ENCODE measurements at places on chromosomes 3 and 15.

DNA sequence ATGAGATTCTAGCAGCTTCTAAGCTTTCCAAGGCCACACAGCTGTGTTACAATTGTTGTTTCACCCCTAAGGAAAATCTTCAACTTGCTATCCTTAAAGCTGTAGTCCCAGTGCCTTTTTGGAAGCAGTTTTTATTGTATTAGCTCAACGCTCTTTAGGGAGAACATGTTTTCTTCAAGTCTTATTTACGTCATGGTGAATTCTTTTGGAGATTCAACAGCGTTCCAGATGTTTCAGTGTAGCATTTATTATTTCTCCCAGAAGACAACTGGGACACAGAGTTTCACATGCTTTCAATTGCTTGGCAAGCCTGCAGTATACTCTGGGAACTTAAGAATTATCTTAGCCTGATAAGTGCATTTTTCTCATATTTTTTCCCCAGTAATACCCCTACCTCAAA, 888.3 kb downstream of the PLOD2 start:
- no peak for DNase-seq

GRCh38 chr3:69683082-69683806, 56.0 kb upstream of the MITF start:
- no peak for DNase-seq

- DNase-seq = no peak
These were observed 7.6 kb downstream of the XCR1 start for GRCh38 chr3:46019707-46020106.

DNA sequence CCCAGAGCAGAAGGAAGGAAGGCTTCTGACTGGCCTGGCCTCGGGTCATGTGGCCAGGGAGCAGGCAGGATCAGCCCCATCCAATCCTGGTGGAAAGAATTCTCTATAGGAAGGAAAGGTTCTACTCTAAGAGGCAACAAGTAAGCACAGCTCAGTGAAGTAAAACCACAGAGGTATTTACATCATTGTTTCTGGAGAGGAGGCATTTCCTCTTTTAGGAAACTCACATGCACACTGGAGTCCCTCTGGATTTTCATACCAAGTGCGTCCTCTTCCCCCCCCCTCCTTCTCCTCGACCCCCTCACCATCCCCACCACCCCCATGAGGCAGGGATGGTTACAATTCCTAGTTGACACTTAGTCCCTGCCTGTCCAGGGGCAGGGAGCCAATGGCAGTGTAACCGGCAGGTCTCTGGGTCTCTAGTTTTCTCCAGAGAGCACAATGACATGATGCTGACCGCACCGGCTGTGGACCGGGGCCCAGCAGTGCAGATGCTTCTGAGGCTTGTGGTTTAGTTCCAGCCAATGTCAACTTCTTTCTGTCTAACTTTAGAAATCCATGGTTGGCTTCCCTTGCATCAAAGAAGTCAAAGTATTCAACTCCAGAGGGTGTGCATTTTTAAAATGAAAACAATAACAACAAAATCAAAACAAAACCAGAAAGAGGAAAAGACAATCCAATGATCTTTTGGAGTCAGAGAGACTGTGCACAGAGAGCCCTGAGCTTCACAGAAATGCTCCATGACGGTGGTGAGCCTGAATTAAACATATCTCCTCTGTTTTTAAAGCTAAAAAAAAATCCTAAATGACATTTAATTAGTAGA, 230.3 kb upstream of the TLE3 start:
- no peak for DNase-seq

DNA sequence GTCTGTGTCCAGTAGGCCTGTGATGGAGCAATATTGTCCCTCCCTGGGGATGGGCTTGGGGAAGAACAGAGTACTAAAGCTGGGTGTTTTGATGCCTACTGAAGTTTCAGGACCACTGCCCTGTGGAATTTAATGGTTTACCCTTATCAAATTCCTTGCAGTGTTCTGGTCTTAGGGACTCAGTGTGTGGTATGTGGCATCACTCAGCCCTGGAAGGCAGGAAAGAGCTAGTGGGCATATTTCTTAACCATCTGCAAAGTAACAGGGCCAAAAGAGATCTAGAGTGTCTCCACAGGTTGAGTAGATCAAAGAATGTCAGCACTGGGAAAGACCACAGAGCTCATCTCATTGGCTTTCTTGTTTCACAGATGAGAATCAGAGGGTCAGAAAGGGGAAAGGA, 11.8 kb upstream of the SCN10A start:
- no peak for DNase-seq

DNA sequence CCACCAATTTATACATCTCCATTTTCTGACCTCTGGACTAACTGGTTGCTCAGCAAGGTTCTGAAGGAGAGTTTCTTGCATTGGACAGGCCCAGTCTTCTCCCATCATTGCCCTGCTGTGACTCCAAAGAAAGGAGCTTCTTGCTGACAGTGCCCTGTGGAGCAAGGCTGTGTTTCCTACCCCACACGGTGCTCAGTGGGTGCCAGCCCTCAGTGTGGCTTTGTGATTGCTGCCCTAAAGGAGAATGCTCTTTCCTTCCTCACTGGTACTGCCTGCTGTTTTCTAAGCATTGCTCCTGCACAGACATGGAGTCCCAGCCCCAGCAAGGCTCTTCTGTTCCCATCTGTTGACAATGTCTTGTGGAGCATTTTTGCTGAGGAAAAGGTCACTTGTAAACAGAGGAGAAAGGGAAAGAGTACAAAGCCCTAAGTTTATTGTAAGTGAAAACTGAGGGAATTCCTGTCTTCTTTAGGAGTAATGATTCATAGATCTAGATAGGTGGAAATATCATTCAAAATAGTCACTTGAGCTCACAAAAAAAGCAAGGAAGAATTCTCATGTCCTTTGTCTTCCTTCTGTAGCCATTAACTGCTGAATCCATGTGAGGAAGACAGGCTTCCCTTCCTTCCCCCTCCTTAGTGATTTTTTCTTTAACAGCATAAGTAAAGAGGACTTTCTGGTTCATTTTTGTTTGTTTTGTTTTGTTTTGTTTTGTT, 62.9 kb downstream of the HMG20A start:
- no peak for DNase-seq

DNA sequence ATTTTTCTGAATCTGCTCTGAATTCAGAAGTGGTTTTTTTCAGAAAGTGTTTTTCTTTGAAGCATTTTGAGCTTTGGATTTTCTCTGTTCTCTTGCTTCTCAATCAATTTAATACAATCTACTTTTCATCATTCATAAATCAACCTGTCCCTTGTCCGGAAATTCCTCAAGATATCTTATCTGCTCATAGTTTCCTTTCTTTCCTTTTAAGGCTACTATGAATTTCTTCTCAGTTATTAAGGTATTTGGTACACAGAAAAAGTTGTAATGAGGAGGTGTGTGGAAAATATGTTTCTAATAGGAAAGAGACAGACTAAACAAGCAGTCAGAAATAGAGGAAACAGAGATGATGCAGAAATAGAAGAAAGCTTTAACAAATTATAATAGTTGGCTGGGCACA, 14.4 kb downstream of the CGGBP1 start:
- no peak for DNase-seq

GRCh38 chr15:26667222-26667988, 105.5 kb downstream of the GABRB3 start:
- no peak for DNase-seq

- DNase-seq = no peak
These were observed 8.4 kb downstream of the HSPBAP1 start for GRCh38 chr3:122785231-122785630.

DNA sequence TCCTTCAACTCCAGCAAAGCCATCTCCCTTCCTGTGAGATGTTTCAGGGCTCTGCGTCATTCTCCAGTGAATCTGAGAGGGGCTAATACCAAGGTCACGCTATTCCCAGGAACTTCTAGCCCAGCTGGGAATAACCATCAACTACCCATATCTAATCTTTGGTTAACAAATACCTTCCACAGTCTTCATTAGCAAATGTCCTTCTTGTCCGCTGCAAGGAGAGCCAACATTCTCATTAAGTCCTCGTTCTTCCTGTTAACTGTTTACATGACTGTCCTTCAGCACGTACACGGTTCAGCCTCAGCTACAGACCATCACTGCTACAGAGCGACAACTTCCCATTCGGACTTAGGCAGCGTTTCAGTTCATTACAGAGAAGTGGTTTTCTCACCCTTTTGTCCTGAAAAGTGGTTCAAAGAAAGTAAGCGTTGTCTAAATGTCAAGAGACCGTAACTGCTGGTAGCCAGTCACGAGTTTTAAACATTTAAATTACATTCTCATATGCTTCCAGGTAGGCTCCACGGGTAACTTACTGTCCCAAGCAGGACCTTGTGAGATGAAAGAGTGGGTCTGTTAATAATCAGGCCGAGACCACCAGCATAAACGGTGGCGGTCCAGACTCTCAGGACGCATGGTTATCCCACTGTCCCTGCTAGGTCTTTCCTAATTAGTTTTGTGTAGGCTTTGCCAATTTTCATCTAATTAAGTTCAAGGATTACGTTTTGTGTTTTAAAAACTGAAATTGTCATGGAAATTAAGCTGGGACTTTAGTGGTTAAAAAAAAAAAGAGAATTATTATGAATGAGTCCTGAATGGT, 63.8 kb downstream of the CHSY1 start:
- DNase-seq = no peak

DNA sequence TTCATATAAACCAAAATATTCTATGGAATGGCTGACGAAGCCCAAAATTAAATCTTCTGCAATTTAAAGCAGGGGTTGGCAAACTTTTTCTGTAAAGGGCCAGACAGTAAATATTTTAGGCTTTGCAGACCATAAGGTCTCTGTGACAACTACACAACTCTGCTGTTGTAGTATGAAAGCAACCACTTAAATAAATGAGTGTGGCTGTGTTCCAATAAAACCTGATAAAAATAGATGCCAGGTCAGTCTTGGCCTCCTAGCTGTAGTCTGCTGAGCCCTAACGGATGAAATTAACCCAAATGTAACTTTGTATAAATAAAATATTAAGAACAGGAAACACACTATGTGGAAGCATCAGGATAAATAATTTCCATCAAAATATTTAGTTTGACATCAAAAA, 104.2 kb downstream of the FBXL22 start:
- no peak for DNase-seq

Measured in H1 (cell line).